Activated naive CD4-positive, alpha-beta T cell treated with Interleukin-2 at 50 U/mL for 16 hours (primary cell): ENCODE measurements at places on chromosomes 3 and 15.

GRCh38 chr3:165642761-165643420 lies 194.3 kb downstream of the BCHE start:
- DNase-seq = no peak

DNA sequence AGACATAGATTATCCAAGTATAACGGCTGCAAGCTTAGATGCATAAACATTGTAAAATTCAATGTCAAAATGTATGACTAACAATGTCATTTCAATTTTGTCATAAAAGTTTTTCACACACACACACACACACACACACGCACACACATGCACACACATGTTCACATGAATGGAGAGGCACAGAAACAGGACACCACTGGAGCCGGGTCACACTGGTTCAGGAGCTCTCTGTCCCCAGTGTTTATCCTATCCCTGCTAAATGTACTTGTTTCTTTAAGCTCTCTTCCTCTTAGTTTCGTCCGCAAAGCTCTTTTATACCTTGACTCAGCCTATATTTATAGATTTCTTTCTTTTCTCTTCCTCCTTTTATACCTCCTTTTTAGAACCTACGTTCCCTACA lies 249.9 kb downstream of the CADPS start:
- DNase-seq = no peak

DNA sequence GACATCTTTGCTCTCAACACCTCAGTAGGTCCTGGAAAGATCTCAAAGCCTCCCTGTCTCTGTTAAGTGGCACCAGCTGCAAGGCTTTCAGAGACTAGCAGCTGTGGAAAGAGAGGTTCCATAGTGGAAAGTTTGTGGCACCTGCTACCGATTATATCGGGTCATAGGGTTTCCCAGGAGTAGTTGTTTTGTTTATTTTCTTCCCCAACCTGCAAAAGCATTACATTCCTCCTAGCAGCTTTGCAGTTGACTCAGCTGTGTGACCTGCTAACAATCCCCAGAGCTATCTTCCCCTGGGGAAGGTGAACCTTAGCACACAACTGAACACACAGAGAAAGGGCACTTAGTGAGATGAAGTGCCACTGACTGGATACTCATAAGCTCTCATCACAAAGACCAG lies 598.9 kb upstream of the GRM7 start:
- no peak for DNase-seq

DNA sequence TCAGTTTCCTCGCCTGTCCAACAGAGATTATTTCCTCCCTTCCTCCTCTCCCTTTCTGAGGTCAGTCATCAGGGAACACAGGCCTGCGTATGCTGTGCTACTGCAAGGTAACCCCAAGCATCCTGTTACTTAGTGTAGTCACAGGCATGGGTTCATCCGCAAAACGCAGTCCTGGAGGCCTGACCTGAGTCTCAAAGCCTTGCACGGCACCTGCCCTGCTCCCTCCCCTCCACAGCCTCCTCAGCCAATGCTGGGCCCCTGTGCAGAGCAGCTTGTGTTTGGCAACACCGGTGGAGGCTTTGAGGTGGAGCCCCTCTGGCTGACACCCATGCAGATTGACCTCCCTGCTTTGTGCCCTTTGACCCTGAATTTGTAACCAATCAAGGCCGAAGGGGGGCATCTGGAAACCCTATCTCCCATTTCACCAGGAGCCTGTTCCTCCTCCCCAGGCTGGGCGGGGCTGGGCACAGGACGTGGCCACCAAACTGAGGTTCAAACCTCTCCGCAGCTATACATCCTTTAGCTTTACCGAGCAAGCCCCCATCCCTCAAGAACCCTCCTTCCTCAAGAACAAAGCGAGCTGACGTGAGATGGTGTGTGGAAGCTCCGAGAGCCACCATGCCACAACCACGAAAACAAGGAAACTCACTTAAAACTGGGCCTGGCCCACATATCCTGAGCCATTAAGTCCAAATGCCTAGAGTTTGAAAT lies 21.5 kb downstream of the TKT start:
- DNase-seq = no peak

GRCh38 chr3:182729903-182730674 lies 63.2 kb upstream of the ATP11B start:
- DNase-seq = no peak

DNA sequence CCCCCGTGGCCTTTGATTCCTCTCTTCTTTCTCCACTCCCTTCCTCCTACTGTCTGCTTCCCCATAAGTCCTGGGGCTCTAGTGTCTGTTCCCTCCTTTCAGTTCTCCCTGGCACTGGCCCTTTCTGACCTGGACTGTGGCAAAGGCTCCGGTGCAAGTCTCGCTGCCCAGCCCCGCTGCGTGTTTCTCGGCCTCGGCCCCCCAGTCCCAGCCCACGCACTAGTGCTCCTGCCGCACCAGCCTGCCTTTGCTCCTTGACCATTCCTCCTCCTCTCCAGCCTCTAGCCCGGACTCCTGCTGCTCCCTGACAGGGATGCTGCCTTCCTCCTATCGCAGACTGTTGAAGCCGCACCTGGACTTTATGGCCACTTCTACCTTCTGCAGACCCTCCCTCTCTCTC lies 2.1 kb downstream of the TM6SF1 start:
- no peak for DNase-seq

GRCh38 chr3:31166249-31166885 lies 271.9 kb upstream of the GADL1 start:
- no peak for DNase-seq

- DNase-seq = no peak
These were observed 14.2 kb downstream of the FSTL1 start for GRCh38 chr3:120436523-120437050.

- no peak for DNase-seq
These were observed 52.1 kb downstream of the NEK10 start for GRCh38 chr3:27317096-27317495.

DNA sequence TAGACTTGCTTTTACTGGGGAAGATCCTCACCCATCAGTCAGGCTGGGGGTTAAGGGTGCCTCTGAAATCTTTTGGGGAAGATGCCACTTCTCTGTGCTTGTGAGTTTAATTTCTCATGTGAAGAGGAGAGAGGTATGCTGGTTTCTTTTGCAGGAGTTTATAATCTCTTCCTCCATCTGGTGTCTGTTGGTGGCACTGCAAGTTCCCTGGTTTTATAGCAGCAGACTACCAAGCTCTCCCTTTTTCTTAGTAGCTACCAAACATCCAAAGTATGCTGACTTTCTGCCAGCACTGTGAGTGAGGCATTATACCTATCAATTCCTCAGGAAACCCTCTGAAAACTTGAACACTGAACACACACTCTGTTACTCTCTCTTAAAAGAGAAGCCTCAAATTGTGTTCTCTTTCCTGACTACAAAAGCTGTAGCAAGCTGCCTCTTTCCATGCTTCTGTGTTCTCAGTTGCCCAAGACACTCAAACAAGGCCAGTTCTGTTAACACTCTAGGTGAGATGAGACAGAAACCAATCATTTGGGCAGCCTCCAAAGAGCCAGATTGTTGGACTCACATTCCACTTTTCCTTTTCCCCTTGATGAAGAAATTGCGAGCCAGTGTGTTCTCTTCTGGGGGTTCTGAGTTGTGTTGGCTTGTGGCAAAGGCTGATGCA lies 299.5 kb downstream of the GAP43 start:
- DNase-seq = no peak

GRCh38 chr3:113148284-113148683 lies 63.1 kb upstream of the BOC start:
- no peak for DNase-seq

DNA sequence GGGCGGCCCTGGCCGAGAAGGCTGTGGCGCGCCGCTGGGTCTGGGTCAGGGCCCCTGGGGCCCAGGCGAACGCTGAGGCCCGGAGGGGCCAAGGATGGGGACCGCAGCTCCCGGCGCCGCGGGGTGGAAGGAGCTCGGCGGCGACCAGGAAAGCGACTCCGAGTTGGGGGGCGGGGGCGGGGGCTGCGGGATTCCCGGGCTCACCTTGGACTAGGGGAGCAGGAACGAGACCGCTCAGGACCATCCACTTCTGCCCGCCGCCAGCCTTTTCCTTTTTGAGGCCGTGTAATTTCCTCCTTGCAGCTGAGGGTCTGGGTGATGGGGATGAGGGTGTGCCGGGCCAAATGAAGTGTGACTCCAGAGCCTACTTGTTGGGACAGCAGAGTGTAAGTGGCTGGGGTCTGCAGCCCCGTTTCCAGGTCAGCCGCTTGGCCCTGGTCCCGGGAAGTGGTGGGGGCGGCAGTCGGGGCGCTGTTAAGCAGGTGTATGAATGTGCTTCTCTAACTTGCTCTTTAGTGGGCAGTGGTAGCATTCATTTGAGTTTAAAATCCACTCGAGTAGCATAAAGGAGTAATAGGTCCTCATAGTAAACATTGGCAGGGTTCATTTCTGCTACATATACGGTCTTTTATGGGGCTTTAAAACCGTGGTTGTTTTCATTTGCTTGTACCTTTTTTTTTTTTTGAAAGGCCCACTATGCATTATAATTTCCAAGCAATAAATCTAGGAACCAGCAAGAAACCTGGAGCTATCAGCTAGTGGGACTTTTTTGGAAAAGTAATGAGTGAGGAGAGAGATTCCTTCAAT lies 717 bp downstream of the PXK start:
- peak; percentile 36 for DNase-seq

GRCh38 chr15:37934340-37934739 lies at the start of gene TMCO5A:
Gene TMCO5A (plus strand): TSS chr15:37934640. CDS start chr15:37936324, 1,684 bp downstream.
- no peak for DNase-seq

DNA sequence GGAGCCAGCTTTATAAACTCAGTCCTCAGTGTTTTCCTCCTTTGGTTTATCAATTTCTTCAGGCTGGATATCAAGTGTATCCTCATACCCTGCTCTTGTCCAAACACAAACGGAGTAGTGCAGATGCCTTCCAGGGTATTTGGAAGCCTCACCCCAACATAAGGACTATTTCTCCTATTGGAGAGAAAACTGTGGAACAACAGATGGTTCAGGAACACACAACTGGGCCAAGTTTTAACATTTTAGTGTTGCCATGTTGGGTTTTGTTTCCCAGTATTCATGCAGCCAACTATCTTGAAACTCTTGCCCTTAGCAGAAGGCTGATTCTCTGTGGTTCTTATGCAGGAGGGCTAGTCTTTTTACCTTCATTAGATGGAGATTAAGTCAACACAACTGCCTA lies 398.1 kb downstream of the GABRB3 start:
- no peak for DNase-seq

GRCh38 chr3:195828762-195829161 lies 17.0 kb upstream of the MUC4 start:
- DNase-seq = no peak

GRCh38 chr15:65077291-65077980 lies 890 bp downstream of the KBTBD13 start:
- no peak for DNase-seq

GRCh38 chr15:63274427-63274826 lies 3.0 kb upstream of the APH1B start:
- DNase-seq = no peak

DNA sequence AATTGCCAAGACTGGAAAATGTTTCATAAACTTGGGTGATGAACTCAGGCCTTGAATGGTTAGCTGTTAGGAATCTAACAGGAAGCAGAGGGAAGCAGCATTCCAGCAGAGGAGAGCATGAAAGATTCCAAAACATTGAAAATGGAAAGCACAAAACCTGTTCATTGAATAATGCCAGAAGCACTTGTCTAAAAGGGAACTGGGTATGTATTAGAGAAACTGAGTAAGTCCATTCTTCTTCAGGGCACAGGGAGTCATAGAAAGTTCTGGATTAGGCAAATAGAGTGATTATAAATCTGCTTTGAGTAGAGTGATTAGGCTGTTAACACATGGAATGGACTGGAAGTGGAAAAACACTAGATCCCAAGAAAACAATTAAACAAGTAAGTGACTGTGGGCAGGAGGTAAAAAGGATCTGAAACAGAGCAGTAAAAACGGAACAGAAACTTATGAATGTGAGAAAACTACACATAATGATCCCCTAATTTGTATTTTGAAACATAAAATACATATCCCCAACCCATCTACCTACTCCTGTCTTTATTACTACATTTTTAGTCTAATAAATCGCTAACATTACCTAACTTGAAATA lies 343.4 kb downstream of the TBC1D5 start:
- DNase-seq = no peak

- DNase-seq = no peak
These were observed 33.4 kb upstream of the INSYN1 start for GRCh38 chr15:73786538-73786937.

GRCh38 chr15:43285609-43286037 lies 18.9 kb upstream of the TGM5 start:
- peak; percentile 42 for DNase-seq

DNA sequence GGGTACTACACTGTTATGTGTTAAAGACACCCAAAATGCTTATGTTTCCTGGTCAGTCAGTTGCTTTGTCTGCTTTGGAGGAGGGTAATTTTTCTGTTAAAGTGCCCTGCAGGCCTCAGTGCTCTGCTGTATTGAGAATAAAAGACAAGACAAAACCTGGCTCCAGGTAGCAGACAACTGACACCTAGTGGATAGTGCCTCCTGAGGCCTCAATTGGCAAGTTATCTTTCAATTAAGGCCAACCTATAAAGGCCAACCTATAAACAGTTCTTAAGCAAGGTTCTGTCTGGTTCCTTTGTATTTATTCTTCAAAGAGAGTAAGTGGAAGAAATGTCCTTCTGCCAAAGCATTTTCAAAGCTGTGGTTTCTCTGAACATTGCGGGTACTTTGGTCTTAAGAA lies 773.8 kb downstream of the MECOM start:
- DNase-seq = no peak

DNA sequence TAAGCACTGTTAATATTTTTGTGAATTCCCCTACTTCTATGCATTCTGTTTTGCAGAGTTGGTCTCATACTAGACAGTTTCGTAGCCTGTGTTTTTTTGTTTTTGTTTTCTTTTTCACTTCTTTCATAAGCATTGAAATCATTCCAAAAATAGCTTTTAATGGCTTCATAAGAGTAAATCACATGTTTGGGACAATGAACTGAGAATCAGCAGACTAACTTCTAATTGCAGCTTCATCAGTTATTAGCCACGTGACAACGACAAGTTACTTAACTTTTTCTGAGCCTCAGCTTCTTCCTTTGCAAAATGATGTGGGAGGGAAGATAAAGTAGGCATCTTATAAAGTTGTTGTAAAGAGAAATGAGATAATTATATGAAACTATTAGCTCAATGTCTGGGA lies 124.8 kb downstream of the LIPC start:
- DNase-seq = no peak

GRCh38 chr15:89761009-89761831 lies 10.2 kb upstream of the MESP1 start:
- DNase-seq = no peak

DNA sequence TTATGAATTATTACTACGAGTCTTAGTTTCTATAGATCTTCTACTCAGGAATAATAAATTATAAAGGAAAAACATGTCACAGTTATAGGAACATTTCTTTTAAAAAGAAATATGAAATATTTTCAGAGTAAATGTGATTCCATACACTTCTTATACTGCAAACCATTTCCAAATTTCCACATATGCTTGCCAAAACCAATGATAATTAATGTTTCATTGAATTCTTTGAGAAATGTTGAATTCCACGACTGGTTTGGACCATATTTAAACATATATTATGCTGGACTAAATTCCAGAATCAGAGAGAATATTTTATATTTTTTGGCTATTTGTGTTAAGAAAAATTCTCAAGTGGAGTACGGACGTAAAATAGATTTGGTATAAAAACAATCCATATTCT lies 144.6 kb downstream of the EPHA3 start:
- no peak for DNase-seq
